Thyroid gland (tissue), 4 donors: ENCODE measurements at places on chromosomes 3 and 15.
A peak's percentile ranks its signal among the peaks of the same experiment; 100 is the strongest.

DNA sequence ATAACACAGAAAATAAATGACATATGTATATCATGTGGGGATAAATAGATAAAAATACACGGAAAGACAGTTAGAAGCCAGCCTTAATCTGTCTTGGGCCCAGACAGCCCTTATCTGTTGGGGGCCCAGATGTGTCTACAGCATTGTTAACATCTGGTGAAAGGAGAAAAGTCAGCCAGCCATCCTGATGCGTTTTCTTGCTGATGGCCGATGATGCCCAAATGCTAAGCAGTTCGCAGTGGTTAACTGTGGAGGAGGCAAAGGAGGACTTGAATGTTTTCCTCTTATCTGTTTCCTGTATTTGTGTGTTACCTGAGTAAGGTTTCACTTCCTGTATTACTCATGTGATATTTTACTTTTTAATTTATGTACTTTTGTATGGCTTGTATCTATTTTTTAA lies 46.2 kb downstream of the NOX5 start:
- DNase-seq: no peak

DNA sequence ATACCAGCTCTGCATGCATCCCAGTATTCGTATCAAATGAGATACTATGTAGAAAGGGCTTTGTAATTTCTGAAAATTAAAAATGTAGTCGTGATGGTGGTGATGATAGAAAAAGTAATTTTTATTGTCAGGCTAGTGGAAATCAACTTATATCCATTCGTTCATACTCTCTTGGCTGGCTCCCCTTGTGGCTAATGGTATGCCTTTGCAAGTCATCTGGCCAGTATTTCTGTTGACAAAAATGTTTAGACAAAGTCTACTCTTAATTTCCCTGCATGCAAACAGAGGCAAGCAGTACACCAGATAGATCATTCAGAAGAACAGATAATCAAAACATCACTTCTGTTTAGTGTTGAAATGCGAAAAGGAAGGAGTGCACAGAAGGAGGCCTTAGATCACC lies 49.6 kb upstream of the DUT start:
- DNase-seq: no peak

DNA sequence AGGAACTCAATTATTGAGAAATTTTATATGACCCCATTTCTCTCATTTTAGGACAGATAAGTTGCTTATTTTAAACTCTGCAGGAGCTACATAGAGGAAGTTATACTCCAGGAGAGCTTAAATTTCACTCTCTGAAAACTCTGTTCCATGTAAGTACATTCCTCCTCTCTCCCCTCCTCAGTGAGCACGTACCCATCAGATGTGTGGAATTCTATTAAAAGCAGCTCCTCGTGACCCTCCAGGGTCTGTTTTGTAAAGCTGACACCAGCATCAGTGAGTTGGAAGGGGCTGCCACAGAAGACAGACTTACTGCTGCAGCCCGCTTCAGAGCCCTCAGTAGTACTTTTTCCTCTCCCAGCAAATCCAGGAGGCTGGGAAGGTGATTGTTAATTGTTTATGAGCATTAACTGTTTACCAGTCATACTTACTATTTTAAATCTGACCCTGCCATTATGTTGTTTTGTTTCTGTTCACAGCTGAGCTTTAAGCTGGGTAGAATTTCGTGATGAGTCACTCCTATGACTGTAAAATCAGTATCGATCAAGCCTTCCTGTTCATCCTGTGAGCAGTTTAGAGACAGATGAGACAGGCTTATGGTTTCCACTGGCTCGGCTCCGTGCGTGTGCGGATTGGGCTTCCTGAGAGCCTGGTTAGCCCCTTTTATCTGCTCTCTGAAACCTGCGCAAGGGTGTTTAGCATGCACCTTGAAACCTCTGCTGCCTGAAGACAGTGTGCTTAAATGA lies 20.4 kb downstream of the IGF1R start:
- DNase-seq: no peak

- no peak for DNase-seq
Measured at GRCh38 chr3:126511291-126511690, 6.3 kb downstream of the UROC1 start.

- peak; percentile 82 for DNase-seq
Measured at GRCh38 chr3:149808209-149808829, 4.7 kb upstream of the RNF13 start.

GRCh38 chr3:127777921-127778656 lies 44.2 kb downstream of the MGLL start:
- DNase-seq: no peak

DNA sequence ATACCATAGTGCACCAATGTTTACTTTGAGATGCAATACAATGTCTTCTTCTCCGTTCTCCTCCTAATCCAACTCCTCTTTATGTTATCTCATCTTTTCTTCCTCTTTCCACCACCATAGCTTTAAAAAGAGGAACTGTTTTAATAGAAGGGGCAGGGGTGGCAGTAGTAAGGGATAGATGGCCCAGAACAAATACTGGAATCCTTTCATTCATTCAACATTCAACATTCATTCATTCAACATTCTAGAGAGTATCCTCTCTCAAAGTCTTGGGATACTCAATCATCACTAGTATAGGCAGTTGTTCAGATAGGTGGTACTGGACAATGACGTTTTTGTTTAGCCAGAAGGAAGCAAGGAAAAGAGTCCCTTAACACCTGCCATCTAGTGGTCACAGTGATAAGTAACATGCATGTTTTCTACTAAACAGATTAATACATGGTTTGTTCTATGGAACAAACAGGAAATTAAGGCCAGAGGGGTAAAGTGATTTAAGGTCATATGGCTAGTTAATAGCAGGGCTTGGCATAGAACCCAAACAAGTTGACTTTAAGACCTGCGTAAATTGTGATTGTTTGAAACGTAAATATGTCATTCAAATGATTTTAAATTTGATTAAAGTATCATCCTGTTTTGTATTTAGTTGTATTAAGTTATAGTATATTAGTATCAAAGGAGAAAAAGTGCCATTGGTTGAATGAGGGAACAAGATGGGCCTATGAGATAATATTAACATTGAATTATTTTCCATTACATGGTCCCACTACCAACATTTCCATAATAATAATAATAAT lies 26.9 kb upstream of the EHHADH start:
- DNase-seq: no peak

DNA sequence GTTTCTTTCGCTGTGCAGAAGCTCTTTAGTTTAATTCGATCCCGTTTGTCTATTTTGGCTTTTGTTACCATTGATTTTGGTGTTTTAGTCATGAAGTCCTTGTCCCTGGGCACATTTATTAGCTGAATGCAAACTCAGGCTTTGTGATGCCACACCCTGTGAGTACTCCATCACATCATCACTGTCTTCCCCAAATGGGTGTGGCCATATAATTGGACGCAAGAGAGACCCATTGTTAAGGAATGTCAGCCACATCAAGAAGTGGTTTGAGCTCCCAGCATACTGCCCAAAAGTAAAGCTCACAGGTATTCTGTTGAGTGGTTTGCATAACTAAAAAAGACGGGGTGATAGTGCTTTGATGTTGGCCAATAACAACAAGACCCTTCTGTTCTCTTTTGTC lies 245.7 kb downstream of the SV2B start:
- no peak for DNase-seq

DNA sequence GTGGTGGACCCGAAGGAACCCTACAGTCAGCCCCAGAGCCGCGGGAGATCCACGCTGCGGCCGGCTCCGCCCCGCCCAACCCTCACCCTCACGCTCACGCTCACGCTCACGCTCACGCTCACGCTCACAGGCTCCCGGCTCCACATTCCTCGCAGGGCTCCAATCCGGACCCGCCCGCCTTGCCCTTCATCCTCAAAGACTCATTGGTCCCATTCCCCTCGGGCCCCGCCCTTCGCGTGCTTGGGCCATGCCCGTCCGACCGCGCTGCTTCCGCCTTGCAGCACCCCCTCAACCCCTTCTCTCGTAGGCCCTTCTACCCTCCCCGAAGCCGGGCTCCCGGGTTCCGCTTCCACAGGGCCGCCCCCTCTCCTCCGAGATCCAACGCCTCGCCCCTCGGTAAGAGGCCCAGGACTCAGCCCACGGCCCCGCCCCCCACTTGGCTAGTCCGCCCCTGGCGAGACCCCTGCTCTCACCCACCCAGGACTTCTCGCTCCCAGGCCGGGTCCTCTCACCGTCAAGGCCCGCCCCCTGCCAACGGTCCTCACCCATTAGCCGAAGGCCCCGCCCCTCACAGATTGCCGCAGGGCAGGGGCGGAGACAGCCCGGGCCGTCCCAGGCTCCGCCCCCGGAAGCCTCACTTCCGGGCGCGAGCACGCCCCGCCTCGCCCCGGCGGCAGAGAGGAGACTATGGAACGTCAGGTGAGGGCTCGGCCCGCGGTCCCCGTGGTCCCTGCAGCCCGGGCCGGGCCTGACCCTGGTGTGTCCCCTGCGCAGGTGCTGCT lies at the start of gene APEH:
TSS of gene APEH (plus strand) at position 637 of the 782 bp plus-strand sequence. CDS start at position 688, 51 bp downstream.
- peak; percentile 99 for DNase-seq

DNA sequence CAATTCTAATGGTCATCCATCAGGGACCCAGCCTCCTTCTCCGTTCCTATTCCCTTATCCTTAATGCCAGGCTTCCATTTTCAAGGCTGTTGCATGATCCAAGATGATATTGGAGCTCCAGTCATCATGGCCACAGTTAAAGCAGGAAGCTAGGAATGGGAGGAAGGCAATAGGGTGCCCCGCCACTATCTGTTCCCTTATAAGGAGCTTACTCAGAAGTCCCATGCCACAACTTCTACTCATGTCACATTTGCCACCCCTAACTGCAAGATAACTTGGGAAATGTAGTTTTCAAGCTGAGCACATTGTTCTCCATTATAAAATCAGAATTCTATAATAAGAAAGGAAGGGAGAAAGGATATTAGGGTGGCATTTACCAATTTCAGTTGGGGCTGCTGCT lies 38.6 kb upstream of the SPSB4 start:
- DNase-seq: no peak

- DNase-seq: peak; percentile 39
Measured at GRCh38 chr3:101069901-101070798, 76.9 kb upstream of the ABI3BP start.

DNA sequence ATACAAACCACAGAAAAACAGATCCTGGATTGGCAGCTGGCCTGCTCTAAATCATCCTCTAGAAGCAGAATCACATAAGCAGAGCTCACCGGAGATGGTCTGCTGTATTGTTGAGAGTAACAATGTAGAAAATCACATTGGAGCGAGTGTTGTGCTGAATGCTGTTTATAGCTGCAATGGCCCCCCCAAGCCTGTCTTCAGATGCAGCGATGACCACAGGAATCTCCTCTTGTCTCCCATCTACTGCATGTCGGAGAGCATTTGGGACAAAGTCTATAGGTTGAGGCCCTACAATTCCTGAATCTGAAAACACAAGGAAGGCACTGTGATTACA lies 8.0 kb downstream of the GLT8D1 start:
- DNase-seq: no peak

- peak; percentile 81 for DNase-seq
Measured at GRCh38 chr3:149395107-149396089, 17.9 kb upstream of the TM4SF1 start.

- DNase-seq: no peak
Measured at GRCh38 chr15:74460298-74460697, 662 bp downstream of the UBL7 start.

DNA sequence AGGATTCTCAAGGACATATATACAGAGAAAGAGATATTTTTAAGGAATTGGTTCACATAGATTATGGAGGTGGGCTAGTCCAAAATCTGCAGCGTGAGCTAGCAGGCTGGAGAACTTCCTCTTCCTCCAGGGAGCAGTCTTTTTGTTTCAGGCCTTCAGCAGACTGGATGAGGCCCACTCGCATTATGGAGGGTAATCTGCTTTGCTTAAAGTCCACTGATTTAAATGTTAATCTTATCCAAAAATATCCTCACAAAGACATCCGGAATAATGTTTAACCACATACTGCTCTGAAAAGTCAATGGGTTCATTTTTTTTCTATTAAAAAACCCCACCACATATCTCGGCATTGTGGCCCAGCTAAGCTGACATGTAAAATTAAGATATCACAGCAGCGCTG lies 22.2 kb upstream of the NRROS start:
- DNase-seq: no peak

DNA sequence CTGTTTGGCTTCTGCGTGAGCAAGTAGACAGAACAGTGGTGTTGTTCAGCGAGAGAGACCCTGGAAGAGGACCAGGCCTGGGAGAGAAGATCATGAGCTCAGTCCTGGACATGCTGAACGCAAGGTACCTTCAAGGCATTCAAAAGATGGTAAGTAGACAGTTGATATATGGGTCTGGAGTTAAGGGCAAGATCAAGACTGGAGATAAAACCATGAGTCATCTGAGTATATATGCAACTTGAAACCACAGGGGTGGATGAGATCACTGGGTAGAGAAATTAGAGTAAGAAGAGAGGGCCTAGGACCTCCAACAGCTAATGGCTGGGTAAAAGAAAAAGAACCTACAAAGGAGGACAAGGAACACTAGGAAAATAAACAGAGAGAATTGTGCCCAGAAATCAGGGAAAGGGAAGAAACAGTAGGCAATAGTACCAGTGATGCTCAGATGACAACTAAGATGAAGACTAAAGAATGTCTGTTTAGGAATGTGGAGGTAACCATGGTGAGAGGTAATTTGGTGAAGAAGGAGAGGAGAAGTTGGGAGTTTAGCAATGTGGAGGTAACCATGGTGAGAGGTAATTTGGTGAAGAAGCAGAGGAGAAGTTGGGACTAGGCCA lies 343.2 kb upstream of the ADAMTS9 start:
- DNase-seq: no peak

- no peak for DNase-seq
Measured at GRCh38 chr15:62482785-62483429, 317.8 kb upstream of the C2CD4B start.
